ENCODE measurements at places on chromosomes 11 and 22.
A peak's percentile ranks its signal among the peaks of the same experiment; 100 is the strongest.

GRCh38 chr22:49738006-49738405, 89.7 kb downstream of the BRD1 start:
- no peak for DNase-seq

GRCh38 chr11:118530180-118530682, 761 bp upstream of the TMEM25 start:
- DNase-seq, result no peak

DNA sequence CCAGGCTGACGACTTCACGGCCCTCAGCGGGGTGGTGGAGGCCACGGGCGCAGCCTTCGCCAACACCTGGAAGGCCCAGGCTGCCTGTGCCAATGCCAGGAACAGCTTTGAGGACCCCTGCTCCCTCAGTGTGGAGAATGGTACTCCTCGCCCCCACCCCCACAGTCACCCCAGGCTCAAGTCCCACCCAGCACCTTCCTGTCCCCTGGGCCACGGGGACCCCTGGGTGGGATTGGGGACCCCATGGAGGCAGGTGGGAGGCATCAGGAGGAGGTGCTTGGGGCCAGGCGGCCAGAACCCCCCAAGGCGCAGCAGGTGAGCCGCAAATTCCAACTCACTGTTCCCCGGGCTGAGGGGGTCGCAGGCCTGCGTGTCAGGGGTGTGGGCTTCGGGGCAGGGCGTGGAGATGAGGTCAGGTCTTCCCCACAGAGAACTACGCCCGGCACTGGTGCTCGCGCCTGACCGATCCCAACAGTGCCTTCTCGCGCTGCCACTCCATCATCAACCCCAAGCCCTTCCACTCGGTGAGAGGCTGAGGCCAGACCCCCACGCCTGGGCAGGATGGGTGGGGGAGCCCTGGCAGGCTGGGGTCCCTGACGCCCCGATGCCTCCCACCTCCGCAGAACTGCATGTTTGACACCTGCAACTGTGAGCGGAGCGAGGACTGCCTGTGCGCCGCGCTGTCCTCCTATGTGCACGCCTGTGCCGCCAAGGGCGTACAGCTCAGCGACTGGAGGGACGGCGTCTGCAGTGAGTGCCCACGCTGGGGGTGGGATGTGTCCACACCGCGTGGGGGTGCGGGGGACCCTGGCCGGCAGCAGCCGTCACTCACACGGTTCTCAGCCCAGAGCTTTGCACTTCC, 9.4 kb downstream of the MUC5B start:
- no peak for DNase-seq

DNA sequence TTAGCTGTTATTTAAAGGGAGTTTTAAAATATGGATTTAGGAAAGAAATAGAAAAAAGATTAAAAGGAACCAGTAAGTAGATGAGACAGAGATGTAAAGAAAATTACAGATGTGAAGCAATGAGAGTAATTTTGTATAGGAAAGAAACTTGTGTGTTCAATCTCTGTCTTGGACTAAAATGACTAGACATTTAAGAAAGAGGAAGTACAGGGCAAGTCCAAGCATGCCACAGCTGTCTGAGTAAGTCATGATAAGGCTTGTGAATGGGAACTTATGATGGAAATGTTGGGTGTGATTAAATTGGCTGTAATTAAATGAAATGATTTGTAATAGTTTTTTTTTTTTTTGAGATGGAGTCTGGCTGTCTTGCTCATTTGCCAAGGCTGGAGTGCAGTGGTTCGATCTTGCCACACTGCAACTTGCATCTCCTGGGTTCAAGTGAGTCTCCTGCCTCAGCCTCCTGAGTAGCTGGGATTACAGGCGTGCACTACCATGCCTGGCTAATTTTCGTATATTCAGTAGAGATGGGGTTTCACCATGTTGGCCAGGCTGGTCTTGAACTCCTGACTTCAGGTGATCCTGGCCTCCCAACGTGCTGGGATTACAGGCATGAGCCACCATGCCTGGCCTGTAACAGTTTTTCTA, 5.9 kb upstream of the ACY3 start:
- DNase-seq, result peak; percentile 46

- no peak for DNase-seq
Observed at GRCh38 chr22:42432818-42433217, 615 bp upstream of the NFAM1 start.

DNA sequence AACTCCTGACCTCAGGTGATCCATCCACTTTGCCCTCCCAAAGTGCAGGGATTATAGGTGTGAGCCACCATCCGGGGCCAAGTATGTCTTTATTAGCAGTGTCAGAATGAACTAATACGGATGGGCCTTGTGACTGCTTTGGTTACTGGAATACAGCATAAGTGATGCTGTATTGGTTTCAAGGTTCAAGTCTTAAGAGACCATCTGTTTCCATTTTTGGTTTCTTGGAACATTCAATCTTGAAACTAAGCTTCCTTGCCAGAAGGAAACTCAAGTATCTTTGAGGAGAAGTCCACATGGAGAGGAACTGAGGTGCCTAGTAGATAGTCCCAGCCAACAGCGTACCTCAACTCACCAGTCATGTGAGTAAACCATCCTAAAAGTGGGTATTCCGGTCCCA, 58.8 kb downstream of the APOL3 start:
- DNase-seq, result no peak

DNA sequence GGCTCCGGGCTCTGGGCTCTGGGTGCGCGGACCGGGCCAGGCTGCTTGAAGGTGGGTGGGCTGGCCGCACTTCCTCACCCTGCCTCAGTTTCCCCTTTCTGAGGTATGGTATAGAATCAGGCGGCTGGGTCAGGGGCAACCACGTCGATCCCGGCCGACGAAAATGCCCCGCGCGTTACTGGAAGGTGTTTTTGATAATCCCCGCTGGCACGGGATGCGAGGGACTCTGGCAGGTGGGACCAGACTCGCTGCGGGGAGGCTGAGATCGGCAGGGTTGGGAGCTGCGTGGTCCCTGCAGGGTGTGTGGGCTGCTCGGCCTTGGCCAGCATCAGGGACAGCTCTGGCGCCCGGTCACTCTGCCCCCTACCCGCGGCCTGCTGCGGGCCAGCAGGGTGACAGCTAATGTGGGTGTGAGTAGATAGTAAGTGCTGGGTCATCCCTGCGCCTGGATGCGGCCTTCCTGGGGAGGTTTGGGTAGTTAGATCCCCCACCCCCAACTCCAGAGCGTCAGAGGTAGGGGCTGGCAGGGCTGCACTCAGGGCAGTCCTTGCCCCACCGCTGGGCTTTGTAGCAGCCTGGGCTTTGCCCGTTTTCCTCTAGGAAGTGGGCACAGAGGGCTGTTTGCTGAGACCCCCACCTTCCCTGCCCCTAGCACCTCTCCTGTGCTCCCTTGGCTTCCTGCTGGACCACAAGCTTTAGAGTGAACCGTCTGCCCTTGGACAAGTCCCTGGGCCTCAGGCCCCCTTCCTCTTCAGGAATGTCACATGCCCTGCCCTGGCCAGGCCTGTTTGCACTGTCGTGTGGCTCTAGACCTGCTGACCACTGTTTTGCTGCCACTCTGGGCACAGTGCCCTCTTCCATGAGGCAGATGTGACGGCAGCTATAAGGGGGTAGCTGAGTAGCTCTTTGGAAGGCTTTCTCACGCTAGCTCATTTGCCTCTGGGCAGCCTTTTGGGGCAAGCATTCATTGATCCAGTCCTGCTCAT, 579 bp downstream of the TANGO2 start:
- peak; percentile 58 for DNase-seq

GRCh38 chr11:64207256-64208085, 950 bp downstream of the FERMT3 start:
- DNase-seq, result peak; percentile 93

DNA sequence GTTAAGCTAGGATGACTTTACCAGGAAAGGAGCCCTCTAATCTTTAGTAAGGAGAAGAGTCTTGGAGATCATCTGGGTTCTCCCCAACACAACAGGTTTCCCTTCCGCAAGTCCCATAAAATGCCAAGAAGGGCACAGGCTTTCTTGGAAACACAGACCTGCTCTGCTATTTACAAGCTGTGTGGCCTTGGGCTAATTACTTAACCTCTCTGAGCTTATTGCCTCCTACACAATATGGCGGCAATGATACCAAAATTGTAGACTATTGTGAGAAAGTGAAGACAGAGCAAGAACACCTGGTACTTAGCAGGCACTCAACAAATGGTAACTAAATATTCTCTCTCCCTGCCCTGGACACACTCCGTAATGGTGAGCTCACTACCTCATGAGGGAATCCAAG, 49.1 kb downstream of the DSCAML1 start:
- no peak for DNase-seq

DNA sequence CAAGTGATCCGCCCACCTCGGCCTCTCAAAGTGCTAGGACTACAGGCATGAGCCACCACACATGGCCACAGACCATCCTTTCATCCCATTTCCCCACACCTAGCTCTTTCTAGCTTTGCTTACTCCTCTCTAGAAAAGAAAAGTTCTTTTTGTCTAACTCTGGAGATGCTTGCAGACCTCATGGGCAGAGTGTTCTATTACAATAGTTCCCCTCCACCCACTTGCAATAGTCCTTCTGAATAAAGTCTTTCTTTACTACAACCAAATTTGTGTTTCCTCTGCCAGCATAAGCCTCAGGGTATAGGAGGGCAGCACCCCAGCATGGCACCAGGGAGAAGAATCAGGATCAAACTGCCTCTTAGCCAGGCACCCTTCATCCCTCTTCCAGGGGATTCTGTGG, 18.8 kb upstream of the RTL6 start:
- DNase-seq, result no peak

DNA sequence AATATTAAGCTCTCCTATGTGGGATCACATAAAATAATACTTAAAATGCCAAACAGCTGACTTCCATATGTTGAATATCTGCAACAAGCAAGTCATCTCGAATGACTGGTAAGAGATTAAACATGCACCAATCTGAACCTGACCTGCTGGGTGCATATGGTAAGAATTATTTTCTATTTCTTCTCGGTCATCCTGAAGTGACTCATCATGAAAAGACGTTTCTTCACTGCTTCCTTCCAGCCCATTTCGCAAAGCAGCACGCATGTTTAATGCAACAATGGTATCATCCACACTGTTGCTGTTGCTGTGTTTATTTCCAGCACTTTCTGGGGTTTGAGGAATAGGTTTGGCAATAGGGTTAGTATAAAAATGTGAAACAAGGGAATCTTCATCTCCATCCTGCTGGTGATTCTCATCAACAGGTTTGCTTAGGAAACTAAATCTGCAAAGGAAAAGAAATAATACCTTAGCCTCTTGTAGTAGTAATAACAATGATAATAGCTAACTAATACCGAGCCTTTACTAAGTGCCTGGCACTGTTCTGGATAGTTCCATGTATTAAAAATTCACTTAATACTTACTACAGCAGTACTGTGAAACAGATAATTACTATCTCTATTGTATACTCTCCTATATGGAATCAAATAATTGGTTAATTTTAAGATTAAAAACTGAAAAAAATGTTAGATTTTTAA, 52.0 kb upstream of the CHRNA10 start:
- DNase-seq, result peak; percentile 94

DNA sequence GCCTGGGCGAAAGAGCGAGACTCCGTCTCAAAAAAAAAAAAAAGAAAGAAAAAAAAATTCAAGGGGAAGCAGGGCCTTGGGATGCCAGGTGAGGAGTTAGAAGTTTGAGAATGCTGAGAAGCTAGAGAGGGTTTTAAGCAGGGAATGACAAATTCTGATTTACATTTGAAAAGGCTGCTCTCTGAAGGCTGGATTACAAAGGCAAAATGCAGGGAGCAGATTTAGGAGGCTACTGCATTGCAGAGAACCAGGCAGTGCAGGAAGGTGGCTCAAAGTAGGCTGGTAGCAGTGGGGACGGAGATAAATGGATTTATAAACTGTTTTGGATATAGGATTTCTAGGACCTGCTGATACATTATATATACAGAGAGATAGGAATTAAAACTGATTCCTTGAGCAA, 66.6 kb downstream of the KCNC1 start:
- no peak for DNase-seq

DNA sequence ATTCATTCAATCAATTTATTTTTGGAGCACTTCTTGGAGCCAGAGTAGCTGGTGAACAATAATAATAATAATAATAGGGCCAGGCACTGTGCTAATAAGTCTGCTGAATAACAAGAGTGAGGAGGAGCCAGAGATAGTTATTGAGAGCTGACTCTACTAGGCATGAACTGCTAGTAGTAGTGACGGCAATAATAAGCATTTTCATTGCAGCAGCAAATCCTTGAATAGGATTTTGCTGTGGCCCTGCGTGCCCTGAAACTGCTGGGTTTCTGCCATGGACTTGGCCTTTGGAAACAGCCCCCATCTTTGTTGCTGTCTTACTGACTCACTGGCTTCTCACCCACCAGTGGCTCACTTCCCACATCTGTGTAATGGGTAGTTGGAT, 545.9 kb downstream of the MIAT start:
- no peak for DNase-seq

DNA sequence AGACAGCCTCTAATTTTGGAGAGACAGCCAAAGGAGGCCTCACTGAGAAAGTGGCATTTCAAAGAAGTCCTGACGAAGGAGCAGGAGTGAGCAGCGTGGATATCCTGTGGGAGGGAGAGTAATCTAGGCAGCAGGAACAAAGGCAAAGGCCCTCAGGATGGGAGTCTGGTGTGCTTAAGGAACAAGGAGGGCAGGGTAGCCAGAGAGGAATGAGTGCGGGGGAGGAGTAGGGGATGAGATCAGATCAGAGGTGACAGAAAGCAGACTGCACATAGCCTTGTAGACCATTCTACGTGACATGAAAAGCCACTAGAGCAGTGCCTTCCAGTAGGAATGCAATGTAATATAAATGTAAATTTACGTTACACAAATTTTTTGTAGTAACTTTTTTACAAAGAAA, 5.6 kb downstream of the SLC36A4 start:
- DNase-seq, result no peak

DNA sequence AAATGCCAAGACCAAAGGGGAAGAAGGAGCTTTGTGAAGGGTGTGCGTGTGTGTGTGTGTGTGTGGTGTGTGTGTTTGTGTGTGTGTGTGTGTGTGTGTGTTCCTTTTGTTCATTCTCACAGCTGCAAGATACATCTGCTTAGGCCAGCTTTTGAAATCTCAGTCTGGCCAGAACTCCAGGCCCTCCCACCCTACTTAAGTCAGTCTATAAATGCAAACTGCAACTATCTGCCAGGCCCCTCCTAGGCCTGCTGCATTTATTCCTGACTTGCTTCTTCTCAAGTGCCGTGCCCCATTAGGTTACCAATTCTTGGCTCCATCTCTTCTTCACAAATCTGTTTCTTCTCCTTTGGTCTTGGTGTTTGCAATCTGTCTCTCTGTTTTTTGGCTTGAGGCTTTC, 21.6 kb upstream of the RIC3 start:
- no peak for DNase-seq

GRCh38 chr11:8259306-8259959, 4.2 kb downstream of the LMO1 start:
- peak; percentile 32 for DNase-seq
